ENCODE measurements at places on chromosomes 1 and 21.

DNA sequence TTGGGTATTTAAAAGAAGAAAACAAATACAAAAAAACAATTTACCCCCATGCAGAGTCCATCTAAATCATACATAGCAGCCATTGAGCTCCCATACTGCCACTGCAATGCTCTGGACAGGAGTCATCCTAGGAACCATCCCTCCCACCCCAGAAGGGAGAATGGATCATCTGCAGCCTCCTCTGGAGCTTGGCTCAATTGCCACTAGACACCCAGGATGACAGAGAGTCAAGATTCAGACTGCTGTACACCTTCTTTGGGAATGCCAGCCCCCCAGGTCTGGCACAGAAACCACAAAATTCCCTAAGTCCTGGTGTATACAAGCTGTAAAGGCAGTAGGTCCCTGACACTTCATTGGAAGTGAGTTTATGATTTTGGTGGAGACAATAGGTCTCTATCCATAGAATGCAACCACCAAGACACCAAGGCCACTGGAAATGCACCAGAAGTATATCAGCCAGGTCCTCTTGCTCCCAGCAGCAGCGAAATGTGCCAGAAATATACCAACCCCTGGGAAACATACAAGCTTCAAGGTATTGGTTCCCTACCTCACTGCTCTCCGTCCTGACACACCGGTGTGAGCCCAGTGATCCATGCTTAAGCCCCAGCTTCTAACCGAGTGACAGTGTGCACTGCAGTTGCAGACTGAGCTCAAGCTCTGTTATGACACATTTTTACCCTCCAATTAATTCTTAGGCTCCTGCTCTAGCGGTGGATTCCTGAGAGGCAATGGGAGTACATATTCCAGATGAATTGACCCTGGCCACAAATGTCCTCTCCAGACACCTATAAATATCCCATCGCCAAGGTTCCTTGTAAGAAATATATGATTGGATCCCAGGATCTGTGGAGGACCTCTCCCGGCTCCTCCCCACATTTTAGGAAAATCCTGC lies 4.4 kb downstream of the TAL1 start:
- no peak for DNase-seq

GRCh38 chr1:94280541-94280940 lies 43.2 kb upstream of the ARHGAP29 start:
- no peak for DNase-seq

GRCh38 chr1:119859647-119860046 lies 36.7 kb downstream of the ADAM30 start:
- no peak for DNase-seq

GRCh38 chr1:39689635-39690034 lies 1.6 kb downstream of the HPCAL4 start:
- DNase-seq: no peak

GRCh38 chr1:180028864-180029263 lies 74.3 kb downstream of the CEP350 start:
- no peak for DNase-seq

DNA sequence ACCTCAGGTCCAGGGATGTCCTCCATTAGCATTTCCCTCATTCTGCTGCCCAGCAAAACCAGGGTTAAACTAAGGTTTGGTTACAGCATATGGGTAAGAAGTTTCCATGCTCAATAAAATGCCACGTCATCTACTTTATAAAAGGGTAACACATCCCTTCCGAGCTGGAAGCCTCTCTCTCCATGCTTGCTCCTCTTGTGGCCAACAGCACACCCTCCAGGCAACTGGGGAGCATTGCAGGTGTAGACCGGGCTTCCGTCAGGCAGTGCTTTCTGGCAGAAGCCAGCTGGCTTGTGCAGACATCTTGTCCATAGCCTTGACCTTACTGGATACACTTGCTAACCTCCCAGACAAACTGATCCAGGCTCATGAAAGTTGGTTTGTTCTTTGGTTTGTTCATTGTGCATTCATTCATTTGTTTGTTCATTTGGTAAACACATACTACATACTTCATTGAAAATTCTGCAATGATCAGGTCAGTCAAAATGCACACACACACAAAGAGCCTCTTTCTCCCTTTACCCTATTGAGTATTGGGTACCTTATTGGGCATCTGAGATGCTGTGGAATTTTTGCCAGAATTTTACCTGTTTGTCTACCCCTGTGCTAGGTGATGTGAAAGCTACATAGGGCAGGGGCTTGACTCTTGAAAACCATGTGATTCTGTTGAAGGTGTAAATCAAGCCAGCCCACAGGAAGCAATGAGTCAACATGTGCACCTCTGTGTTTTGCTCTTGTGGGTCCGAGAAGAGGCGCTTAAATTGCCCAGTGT lies 422.8 kb downstream of the CAMTA1 start:
- DNase-seq: no peak

DNA sequence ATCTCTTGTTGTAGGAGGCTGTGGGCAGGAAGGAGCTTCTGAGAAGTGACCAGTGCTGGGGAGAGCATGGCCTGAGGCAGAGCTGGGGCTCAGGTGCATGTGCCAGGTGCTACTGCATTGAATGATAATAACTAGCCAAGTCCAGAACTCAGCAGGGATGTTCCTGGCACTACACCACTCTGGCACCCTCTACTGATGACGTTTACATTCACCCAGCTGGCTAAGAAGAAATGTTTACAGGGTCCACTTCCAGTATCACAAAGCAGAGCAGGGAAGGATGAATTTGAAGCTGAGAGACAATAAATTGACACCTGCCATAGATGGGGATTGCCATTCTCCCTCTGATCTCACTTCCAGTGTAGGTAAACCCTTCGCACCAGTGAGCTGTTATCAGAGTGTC lies 411.8 kb downstream of the SETD4 start:
- DNase-seq: no peak

DNA sequence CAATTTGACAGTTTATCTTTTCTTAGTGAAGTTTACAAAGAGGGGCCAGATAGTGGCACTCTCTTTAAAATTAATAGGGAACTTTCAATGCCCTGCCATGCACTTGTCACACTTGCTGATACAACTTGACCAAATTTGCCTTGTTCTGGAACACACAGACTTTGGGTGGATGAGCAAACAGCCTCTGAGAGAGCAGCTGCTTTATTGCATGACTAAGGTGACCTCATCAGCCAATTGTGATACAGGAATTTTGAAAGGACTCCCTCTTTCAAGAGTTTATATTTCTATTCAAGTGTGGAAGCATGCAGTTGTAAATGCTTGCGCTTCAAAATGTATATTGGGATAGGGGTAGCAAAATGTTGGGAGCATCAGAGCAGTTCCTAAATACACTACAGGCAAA lies 2.1 kb upstream of the RGS1 start:
- DNase-seq: no peak
